CD14-positive monocyte (primary cell): ENCODE measurements at places on chromosomes 7 and 10. TPM values are rescaled to one million over a fixed set of nuclear protein-coding genes. Genes with fewer than 3 reads are reported as not detected.

HIP1 gene
- polyA plus RNA-seq: 4.3 TPM

ITGB8 gene
- polyA plus RNA-seq: 0.19 TPM

PDGFA gene
- not detected for polyA plus RNA-seq

CELF2 gene
- 53.5 TPM for polyA plus RNA-seq

ARHGEF35 gene
- polyA plus RNA-seq: 0.10 TPM

PON1 gene
- polyA plus RNA-seq: not detected

CAMK2B gene
- 0.13 TPM in 1 of 2 replicates, not detected in the other for polyA plus RNA-seq

PLXDC2 gene
- 128 TPM for polyA plus RNA-seq

ADAM22 gene
- polyA plus RNA-seq: 0.17 TPM

SEC23IP gene
- 43.8 TPM for polyA plus RNA-seq

CAMK1D gene
- 7.2 and 11.8 TPM in 2 replicates for polyA plus RNA-seq

HMX3 gene
- not detected for polyA plus RNA-seq

SAMD8 gene
- polyA plus RNA-seq: 13.0 TPM

SKIDA1 gene
- polyA plus RNA-seq: 0.04 TPM

ZNF804B gene
- not detected for polyA plus RNA-seq

HOXA4 gene
- not detected for polyA plus RNA-seq
